Fibroblast of skin of right quadriceps (primary cell): ENCODE measurements at places on chromosomes 1 and 21.
A peak's percentile ranks its signal among the peaks of the same experiment; 100 is the strongest.

- DNase-seq, result no peak
These were observed 22.2 kb upstream of the PTPN14 start for GRCh38 chr1:214573386-214574318.

GRCh38 chr1:230270559-230271281, 155.4 kb downstream of the PGBD5 start:
- DNase-seq, result no peak

GRCh38 chr1:225694151-225694603, 41.3 kb upstream of the ENAH start:
- peak; percentile 27 for DNase-seq

GRCh38 chr21:26554365-26554764, 18.7 kb downstream of the CYYR1 start:
- DNase-seq, result no peak

- DNase-seq, result no peak
These were observed 324.6 kb upstream of the CHRM3 start for GRCh38 chr1:239061770-239062169.

GRCh38 chr1:831522-831921, 92.2 kb upstream of the SAMD11 start:
- no peak for DNase-seq

DNA sequence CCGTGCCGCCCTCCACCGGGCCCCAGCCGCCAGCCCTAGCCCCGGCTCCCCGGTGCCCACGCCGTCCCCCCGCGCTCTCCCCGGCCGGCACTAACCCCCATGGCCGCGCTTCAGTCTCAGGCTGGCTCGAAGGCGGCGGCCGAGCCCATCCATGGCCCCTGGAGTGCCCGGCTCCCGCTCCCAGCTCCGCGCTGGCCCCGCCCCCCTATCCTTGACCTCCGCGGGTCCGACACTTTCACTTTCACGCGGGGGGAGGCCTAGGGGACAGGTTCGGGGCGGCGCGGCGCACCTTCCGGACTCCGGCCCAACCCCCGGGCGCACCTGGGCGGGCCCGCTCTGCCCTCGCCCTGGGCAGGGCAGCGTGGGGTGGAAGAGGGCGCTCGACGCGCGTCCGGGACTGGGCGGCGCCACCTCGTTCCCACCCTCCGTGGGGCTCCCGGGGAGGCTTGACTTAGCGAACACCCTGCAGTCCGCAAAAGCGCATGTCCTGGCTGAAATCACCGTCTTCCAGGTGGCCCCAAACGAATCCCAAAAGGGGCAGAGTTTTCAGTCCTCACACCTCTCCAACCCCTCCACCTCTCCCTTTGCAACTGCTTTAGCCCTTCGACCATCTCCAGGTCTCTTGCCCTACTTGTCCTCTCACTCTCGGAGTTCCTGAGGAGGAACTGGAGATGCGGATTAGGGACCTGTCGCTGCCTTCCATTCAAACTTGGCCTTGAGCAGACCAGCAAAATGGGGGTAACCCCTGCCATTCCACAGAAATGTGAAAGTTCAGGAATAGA, 3.9 kb upstream of the DENND2D start:
- DNase-seq, result no peak

DNA sequence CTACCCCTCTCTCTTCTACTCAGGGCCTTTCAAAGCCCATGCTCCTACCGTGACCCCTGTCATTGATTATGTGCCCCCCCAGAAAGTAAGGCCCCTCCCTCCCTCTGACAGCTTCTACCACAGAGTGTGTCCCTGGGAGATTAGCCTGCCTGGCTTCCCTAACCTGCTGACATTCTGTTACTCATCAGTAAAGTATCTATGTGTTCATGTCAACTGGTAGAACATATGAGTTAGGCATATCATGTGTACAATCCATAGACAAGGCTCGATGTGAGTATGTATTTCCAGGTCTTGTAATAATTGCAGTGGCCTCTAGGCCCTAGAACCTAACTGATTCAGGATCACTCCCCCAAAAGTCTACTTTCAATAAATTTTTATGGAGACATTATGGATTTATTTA, 120.0 kb downstream of the GIPC2 start:
- peak; percentile 22 for DNase-seq

DNA sequence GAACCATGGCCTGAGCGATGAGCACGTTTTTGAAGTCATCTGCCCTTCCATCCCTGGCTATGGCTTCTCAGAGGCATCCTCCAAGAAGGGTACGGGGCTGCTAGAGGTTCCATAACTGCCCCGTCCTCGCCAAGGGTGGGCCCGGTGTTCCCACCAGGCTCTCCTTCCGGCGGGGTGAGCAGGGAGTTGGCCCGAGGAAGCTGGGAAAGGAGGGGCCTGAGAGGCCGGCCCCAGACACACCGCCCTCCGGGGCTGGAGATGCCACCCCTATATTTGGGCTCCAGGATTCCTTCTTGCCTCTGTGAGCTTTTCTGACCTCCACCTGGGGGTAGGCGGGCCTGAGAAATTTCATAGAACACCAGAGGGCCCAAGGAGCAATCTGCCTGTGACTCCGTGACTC, 28.9 kb downstream of the EPHX1 start:
- no peak for DNase-seq

DNA sequence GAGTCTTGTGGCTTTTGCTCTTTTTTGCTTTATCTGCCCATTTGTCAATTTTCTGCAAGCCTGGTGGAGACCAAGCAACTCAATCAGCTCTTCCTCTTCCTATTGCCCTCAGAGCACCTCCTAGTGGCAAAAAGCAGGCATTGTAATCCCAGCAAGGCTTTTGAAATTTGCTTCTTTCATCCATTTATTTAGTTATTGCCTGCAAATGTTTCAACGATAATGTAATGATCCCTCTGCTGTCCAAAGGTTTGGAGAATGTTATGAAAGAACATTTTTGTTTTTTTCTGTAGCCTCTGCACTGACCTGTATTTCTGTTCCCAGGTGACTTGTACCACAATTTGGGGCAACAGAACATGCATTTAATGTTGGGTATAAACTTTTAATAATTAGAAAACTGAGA, 127.8 kb downstream of the GABPA start:
- peak; percentile 28 for DNase-seq

DNA sequence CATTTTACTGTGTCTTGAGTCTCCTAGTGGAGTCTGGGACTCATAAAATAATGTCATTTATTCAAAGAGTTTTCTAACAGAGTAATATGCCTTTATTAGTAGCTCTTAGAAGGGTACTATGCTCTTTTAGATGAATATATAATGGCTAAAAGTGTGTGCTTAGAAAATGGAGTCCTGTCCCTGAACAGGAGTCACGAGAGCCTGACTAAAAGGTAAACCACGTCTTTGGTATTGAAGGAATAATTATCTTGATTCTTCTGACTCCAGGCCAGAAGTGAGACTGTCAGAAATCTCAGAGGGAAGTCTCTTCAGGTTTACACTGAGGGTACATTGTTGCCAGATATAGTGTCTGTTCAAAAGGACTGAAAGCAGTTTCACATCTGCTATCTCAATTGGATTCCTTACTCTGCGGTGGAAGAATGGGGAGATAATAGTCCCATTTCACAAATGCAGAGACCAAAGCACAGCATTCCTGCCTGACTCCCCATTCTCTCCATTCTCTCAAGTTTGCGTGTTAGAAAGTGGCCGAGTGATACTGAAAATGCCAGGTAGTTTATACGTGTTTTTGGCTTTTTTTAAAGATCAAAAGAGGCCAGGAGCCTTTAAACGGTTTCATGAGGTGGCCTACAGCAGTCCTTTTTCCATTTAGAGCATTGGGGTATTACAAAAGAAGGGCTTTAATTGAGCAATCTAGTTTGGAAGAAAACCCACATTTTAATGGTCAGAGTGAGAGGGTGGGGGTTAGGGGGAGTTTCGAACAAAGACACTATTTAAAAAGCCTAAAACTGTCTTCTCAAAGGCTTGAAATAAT, 176.6 kb downstream of the VPS13D start:
- peak; percentile 74 for DNase-seq

- no peak for DNase-seq
These were observed 44.1 kb upstream of the TINAGL1 start for GRCh38 chr1:31532173-31532572.

- DNase-seq, result peak; percentile 17
These were observed 1.2 kb downstream of the LRIG2 start for GRCh38 chr1:113074237-113074636.

GRCh38 chr1:97599447-97599846, 321.4 kb downstream of the DPYD start:
- DNase-seq, result no peak

DNA sequence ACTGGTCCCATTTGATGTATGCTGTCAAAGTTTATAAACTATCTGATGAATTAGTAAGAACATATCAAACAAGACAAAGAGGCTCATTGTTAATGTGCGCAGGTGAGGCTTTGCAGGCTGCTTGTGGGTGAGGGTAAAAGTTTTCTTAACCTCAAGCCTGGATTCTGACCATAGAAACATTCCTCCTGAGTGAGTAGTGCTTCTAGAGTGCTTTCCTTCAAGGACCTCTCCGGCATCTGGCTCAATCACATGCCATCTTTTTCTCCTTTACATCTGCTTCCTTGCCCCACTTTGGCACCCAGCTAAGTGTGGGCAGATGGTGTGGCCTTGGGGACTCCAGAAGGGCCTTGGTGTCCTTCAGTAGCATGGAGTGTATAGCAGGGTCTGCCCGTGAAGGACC, 104.0 kb downstream of the ROR1 start:
- peak; percentile 35 for DNase-seq

- DNase-seq, result no peak
These were observed 459.3 kb downstream of the ADGRL2 start for GRCh38 chr1:82260051-82260450.

- no peak for DNase-seq
These were observed 158.0 kb downstream of the GPATCH2 start for GRCh38 chr1:217472915-217473314.

GRCh38 chr1:230216896-230217295, 149.9 kb downstream of the GALNT2 start:
- DNase-seq, result no peak

DNA sequence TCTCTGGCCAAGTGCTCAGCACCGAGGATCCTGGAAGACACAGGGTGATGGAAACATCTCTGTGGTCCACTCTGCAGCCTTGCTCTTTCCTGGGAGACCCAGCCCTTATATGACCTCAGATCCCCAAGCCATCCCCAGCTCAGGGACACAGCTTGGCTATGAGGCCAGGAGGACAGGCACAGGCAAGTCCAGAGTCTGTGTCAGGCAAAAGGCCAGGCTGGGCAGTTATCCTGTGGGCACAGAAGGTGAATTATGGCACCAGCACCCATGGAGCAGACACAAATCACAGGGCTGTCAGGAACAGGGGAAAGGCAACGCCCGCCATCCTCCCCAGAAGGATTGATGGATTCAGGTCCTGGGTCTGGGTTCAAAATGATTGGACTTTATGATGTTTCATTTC, 52.1 kb upstream of the SCMH1 start:
- no peak for DNase-seq

- DNase-seq, result peak; percentile 14
These were observed 82.7 kb downstream of the KAZN start for GRCh38 chr1:14681182-14681581.

DNA sequence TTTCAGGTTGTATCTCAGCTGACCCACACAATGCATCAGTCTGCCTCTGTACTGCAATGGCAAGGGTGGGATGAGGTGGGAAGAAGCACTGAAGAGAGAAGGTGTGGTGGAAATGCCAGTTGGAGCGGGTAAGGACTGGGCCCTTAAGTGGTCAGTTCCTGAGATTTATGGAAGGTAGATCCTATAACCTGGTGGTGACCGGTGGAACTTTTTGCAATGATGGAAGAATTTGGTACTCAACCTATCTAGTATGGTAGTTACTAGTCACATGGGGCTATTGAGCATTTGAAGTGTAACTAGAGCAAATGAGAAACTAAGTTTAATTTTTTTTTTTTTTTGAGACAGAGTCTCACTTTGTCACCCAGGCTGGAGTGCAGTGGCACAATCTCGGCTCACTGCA, 8.2 kb upstream of the HPCAL4 start:
- no peak for DNase-seq

DNA sequence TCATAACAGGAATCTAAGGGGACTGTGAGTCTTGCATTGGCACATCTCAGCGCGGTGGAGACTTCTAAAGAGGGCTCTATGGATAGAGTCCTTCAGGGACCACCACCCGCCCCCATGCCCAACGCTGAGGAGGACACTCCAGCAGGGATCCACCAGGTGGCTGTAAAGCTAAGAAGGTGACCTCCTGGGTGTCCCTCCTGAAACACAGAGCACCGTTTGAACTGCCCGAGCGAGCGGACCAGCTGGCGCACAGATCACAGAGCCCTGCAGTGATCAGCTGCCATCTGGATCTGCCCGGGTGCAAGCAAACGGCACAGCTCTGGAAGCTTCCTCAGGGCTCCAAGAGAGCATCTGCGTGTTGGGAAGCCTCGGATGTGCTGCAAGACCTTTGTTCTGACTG, 51.3 kb upstream of the LYST start:
- DNase-seq, result no peak

DNA sequence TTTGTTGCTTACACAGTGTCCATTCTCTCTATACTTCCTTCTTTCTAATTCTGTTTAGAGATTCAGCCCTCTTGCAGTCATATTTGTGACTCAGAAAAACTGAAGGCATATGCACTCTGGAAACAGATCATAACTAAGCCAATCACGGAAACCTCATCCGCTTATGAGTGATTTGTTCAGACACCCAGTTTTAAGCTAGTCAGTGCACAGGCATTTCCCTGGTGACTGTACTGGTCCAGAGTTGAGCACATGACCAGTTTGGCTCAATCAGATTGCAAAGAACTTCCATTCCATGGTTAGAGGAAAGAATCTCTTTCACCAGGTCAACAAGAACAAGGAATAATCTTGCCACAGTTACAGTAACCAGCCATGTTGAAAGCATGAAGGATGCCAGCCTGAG, 69.2 kb upstream of the SGIP1 start:
- DNase-seq, result peak; percentile 98

DNA sequence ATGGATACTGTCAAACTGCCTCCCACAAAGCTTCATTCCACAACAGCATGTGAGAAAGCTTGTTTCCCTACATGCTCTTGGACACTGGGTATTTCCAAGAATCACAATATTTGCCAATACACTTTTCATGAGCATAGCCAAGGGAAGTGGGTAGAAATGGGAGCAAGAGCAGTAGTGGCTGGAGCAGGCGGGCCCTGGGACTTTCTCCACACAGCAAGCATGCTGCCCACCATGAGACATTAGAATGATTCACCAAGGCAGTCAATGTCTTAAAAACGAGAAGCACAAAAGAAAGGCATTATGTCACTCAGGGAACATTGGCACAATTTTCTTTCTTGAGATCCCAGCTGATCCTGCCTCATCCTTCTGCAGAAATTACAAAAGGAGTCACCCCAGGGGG, 371.6 kb upstream of the RUNX1 start:
- no peak for DNase-seq

GRCh38 chr1:243946253-243946652, 96.2 kb upstream of the AKT3 start:
- no peak for DNase-seq

GRCh38 chr1:40948741-40949443, 30.6 kb upstream of the CTPS1 start:
- DNase-seq, result peak; percentile 67
